ENCODE measurements at places on chromosomes 5 and 9. TPM values are rescaled to one million over a fixed set of nuclear protein-coding genes. Genes with fewer than 3 reads are reported as not detected.

Gene GABRP
- total RNA-seq, result 0.45 TPM

DNA sequence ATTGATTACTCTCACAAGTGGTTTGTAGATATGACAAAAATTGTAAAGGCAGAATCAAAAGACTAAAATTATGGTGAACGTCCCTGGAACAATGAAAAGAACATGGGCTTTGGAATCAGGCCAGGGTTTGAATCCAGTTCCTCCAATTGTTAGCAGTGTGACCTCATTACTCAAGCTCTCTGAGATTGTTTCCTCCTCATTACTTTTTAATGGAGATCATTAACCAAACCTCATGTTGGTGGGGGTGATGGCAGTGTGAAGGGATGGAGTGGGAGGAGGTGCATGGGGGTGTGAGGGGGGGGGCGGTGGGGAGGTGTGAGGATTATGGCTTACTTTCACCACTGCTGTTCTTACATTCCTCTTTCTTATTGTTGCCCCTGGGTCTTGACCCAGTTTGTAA lies 44.1 kb upstream of the FOXE1 start:
- DNase-seq, result no peak

DNA sequence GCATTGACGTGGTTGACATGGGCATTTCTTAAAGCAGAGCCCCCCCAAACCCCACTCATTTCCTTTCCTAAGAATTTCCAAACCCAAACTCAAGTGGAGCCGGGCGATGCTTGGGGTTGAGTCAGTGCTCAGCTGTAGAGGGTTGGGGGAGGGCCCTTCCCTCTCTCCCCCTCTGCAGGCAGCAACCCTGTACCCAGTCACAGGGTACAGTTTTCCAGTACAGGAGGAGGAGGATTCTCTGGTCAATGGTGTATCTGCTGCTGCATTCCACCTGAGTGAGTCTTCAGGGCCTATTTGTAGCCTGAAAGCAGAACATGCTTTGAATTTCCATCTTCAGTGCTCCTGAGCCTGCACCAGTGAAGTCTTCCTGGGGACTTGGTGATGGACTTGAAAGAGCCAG lies 55.8 kb downstream of the ENTREP1 start:
- no peak for DNase-seq

DNA sequence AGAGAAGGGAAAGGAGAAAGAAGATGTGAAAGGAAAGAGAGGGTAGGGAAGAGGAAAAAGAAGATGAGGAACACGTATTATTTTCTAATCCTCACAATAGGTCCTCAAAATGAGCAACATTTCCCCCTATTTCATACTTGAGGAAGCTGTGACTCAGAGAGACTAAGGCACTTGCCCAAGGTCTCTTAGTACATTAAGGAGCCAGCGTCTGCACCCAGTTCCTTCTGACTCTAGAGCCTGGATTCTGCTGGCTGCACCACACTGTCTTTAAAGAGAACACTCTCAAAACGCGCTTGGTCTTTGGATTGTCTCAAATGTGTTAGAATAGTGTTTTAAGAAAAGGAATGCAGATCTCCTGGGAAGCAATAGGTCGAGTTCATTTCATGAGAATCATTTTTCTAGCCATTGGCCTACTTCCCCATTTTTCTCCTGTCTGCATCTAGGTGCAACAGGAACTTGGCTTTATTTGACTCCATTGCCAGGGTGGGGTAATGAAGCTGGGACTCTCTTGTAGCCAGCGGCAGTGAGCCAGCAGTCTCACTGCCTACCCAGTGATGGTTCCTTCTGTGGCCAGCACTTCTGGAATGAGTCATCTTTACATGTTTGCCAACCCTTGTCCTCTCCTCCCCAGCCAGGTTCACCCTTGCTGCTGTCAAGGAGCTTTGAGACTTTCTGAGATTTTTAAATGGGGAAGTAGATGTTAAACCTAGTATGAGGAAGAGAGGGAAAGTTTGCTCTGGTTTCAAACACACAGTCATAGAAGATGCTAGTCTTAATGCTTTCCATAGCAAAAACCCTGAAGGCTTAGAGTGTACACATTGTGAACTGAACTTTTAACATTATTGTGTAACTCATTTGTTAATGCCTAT lies 82.7 kb downstream of the DOCK8 start:
- DNase-seq, result no peak

DNA sequence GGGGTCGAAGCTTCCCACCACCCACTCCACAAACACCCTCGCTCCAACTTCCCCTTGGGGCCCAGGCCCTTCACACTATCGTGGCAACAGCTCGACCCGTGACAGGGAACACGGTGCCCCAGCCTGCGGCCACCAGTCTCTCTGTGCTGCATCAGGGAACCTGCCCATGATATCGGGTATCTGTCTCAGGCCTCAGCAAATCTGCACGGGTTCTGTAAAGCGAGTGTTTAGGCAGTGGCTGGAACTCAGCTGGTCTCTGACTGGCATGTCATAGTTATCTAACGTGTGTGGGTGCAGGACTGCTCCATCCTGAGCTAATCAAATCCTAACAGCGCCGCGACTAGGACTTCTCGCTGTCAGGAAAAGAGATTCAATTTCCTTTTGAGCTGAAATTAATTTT lies 42.9 kb downstream of the DBH start:
- DNase-seq, result no peak

Gene TLN1
- total RNA-seq, result 411 TPM

- no peak for DNase-seq
Measured at GRCh38 chr9:92395617-92396016, 8.8 kb downstream of the OGN start.

DNA sequence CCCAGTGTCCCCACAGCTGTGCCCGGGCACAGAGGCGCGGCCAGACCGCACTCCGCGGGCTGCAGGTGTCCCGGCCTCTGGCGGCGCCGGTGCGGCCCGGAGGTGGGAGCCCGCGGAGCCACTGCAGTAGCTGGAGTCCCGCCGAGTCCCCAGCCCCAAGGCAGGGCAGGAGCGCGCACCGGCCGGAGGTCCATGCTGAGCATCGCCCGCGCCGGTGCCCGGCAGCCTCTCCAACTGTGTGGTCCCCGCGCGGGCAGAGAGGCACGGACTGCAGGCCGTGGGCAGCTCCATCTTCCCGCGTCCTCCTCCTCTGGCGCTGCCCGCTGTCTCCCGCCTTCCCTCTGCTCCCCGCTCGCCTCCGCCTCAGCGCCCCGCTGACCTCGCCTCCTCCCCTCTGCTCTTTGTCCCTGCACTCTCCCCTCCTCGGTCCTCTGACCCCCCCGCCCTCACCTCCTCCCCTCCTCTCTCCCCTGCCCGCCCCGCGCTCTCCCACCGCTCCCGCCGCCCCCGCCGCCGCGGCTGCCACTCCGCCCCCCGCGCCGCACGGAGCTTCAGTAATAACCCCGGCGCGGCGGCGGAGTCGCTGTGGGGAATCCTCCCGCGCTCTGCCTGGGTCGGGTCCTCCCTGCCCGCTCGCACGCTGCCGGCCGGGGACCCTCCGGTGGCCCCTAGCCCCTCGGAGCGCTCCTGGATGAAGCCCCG lies at the start of gene ADAMTS16:
Gene ADAMTS16 (plus strand): TSS at position 554 of the 702 bp plus-strand sequence. CDS start 138 bp downstream, at position 692.
- no peak for DNase-seq

- DNase-seq, result no peak
Measured at GRCh38 chr5:181114284-181114843, 16.6 kb downstream of the OR2V1 start.

DNA sequence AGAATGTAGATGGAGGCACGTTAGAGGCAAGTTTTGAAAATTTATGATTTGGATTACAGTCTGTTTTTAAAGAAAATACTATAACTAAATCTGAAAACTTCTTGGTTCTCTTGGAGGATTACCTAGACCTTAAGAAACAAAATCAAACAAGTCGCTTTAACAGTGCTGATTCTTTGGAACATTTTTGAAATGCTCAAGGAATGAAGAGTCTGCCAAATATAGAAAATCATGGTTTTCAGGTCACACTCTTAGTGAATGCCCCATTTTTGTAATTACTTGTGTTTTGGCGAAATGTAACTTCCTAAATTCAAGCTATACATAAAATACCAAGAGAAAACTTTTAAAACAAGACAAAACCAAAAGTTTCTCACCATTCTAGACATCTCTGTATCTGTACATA lies 93.2 kb downstream of the EQTN start:
- DNase-seq, result no peak

DNA sequence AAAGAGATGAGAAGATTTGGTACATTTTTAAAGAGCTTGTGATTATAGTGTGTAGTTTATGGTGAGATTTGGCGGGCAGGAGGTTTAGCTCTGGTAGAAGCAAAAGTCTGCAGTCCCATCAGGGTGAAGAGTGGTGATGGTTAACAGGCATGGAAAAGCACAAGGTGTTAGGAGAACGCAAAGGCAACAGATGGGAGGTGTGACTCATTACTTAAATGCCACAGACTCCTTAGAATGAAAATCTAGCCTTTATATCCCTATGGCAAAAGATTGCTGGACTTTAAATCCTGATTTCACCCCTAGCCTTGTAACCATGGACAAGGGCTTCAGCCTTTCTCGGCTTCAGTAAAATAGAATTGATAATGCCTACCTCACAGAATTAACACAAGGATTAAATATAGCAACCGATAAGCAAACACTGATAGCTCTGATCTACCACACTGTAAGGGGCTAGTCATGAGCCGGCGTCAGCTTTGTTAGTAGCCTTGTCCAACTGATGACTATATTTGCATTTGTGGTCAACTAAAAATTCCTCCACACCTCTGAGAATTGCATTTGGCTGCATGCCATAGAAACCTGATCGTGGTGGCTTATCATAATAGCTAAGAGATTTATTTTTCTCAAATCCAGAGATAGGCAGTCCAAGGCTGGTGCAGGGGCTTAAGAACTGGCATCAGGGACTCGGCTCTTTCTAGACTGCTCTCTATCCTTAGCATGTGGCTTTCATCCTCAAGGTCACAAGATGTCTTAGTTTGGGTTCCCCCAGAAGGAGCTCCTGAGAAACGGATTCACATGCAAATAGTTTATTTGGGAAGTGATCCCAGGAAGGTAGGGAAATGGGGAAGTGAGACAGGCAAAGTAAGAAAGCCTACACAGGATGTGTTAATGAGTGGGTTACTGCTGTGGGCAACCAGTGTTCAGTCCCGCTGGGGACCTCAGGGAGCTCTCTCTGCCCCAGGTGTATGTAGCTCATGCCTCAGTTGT lies 19.6 kb downstream of the MFAP3 start:
- DNase-seq, result no peak

GRCh38 chr9:107739601-107740082 lies 250.1 kb upstream of the KLF4 start:
- DNase-seq, result peak; percentile 71

Gene LHFPL2
- total RNA-seq, result 33.4 TPM

- DNase-seq, result no peak
Measured at GRCh38 chr5:74281166-74281565, 359.4 kb downstream of the ENC1 start.

DNA sequence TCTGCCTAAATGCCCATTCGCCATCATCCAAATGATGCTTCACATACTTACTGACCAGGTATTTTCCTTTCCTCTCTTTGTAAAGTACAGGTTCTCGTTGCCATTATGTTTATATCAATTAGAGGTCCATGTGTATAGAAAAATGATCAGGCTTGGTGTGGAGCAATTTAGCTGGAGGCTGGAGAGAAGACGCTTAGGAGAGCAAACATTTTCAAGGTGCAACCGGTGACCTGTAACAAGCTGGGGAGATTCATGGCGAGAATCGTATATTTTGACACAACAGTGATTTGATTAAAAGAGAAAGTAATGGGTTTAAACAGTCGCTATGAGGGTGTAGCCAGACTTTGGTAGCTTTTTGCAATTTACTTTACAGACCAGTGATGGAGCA lies 170.9 kb upstream of the TBCA start:
- DNase-seq, result no peak

Gene CTNND2
- 10.1 TPM for total RNA-seq

Gene CDX1
- not detected for total RNA-seq

GRCh38 chr5:144918371-144918770 lies 747.7 kb downstream of the KCTD16 start:
- no peak for DNase-seq

DNA sequence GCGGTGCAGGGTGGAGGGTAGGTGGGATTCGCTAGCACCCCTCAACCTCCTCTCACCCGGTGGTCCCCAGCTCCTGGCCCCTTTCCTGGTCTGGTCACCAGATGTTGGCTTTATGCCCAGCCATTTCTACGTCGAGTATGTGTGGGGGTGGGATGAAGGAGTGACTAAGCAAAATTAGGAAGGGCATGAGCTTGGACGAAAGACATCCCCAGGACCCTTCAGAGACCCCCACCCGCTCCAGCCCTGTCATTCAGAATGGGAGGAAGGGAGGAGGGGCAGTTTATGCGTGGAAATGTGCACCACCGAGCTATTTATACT lies 742 bp downstream of the BHMT2 start:
- DNase-seq, result no peak

- DNase-seq, result no peak
Measured at GRCh38 chr5:65015767-65016166, 247.0 kb downstream of the CWC27 start.

Gene GFI1B
- total RNA-seq, result not detected

Gene PWWP2A
- 26.6 TPM for total RNA-seq

Gene GDNF
- total RNA-seq, result not detected

- no peak for DNase-seq
Measured at GRCh38 chr5:17269201-17269600, 51.8 kb downstream of the BASP1 start.

Gene CTSV
- not detected for total RNA-seq

Gene ROR2
- 3.0 TPM for total RNA-seq

DNA sequence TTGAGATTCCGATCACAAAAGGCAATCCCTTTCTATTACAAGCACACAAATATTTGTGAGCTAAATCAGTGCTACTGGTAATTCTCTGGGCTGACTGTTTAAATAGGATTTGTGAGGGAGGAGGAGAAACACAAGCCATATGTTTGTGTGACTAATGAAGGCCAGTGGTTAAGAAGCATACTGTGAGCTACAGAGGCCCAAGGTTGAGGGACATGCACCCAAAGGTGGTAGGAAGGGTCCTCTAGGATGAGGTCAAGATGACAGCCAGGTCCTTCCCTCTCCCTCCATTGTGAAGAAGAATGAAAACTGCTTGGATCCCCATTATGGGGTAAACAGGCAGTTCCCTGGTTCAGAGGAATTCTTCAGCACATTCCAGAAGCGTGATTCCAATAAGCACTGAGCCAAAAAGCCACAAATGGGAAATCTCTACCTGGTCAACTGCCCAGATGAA lies 83.9 kb downstream of the SPOCK1 start:
- no peak for DNase-seq

GRCh38 chr9:91787931-91788330 lies 162.1 kb downstream of the ROR2 start:
- no peak for DNase-seq
